Liver (tissue), 10 donors: ENCODE measurements at places on chromosomes 1 and 21.

DNA sequence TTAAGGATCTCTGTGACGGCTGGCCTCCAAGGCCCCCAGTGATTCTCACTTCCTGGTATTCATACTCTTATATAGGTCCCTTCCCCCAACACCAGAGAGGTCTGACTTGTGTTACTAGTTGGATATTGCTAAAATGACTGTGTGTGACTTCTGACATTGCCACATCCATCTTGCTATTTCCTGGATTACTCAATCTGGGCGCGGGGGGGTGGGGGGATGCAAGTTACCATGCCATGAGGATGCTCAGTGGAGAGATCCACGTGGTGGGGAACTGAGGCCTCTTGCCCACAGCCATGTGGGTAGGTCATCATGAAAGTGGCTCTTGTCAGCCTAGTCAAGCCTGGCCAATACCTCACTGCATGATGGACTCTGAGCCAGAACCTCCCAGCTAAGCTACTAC lies 117.0 kb downstream of the UBE2U start:
- no peak overlapping the region for H3K27ac ChIP-seq
- no peaks in the 10 kb centered on the region for H3K4me1 ChIP-seq
- no peak overlapping the region for H3K4me3 ChIP-seq
- no peaks in the 10 kb centered on the region for H3K27me3 ChIP-seq
- DNase-seq, result no peak
- H3K36me3 ChIP-seq, result no peaks in the 10 kb centered on the region

DNA sequence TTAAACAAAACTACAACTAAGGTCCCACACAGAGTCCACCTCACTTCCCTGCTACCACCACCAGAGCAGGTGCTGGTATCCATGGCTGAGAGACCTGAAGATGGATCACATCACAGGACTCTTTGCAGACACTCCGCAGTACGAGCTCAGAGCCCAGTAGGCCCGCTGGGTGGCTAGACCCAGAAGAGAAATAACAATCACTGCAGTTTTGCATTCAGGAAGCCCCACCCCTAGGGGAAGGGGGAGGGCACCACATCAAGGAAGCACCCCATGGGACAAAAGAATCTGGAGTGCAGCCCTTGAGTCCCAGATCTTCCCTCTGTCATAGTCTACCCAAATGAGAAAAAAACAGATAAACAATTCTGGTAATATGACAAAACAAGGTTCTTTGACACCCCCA lies 56.9 kb downstream of the ZNF648 start:
- H3K27me3 ChIP-seq, result no peaks in the 10 kb centered on the region
- DNase-seq, result no peak
- H3K27ac ChIP-seq, result no peak overlapping the region

- H3K27me3 ChIP-seq, result no peaks in the 10 kb centered on the region
- no peaks in the 10 kb centered on the region for H3K36me3 ChIP-seq
- H3K4me3 ChIP-seq, result no peak overlapping the region
- no peak overlapping the region for H3K27ac ChIP-seq
- DNase-seq, result peak; percentile 4
- no peaks in the 10 kb centered on the region for H3K4me1 ChIP-seq
These were observed 38.7 kb downstream of the AZIN2 start for GRCh38 chr1:33119532-33120217.

- no peak overlapping the region for H3K4me3 ChIP-seq
- H3K27ac ChIP-seq, result no peak overlapping the region
- no peaks in the 10 kb centered on the region for H3K36me3 ChIP-seq
- no peaks in the 10 kb centered on the region for H3K4me1 ChIP-seq
These were observed 34.6 kb downstream of the IL12RB2 start for GRCh38 chr1:67342076-67342890.

- no peak for DNase-seq
- no peaks in the 10 kb centered on the region for H3K4me1 ChIP-seq
- H3K36me3 ChIP-seq, result no peaks in the 10 kb centered on the region
- no peak overlapping the region for H3K4me3 ChIP-seq
- no peaks in the 10 kb centered on the region for H3K27me3 ChIP-seq
These were observed 84.4 kb downstream of the CLEC20A start for GRCh38 chr1:178412400-178412770.

DNA sequence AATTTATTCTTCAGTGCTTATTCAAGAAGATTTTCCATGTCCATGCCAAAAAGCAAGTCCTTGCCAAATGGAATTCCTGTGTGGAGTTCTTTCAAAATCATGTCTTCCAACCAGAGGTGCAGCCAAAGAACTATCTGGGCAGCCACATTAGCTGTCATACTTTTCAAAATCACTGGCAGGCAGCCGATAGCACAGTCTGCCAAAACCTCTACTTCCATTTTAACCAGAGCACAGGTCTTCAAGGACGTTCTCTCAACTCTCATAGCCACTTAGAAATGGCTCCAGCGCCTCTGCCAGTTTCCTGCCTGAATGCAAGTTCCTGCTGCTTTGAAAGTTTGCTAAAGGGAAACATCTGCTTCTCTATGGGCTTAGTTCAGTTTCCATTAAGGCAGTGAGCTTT lies 975.7 kb upstream of the ADGRL4 start:
- H3K4me1 ChIP-seq, result no peaks in the 10 kb centered on the region
- no peak overlapping the region for H3K27ac ChIP-seq
- H3K36me3 ChIP-seq, result no peaks in the 10 kb centered on the region
- DNase-seq, result no peak

- H3K27me3 ChIP-seq, result no peaks in the 10 kb centered on the region
- H3K36me3 ChIP-seq, result no peaks in the 10 kb centered on the region
- no peak for DNase-seq
- no peaks in the 10 kb centered on the region for H3K4me1 ChIP-seq
- H3K4me3 ChIP-seq, result no peak overlapping the region
These were observed 16.5 kb upstream of the SUMO3 start for GRCh38 chr21:44834231-44834950.

DNA sequence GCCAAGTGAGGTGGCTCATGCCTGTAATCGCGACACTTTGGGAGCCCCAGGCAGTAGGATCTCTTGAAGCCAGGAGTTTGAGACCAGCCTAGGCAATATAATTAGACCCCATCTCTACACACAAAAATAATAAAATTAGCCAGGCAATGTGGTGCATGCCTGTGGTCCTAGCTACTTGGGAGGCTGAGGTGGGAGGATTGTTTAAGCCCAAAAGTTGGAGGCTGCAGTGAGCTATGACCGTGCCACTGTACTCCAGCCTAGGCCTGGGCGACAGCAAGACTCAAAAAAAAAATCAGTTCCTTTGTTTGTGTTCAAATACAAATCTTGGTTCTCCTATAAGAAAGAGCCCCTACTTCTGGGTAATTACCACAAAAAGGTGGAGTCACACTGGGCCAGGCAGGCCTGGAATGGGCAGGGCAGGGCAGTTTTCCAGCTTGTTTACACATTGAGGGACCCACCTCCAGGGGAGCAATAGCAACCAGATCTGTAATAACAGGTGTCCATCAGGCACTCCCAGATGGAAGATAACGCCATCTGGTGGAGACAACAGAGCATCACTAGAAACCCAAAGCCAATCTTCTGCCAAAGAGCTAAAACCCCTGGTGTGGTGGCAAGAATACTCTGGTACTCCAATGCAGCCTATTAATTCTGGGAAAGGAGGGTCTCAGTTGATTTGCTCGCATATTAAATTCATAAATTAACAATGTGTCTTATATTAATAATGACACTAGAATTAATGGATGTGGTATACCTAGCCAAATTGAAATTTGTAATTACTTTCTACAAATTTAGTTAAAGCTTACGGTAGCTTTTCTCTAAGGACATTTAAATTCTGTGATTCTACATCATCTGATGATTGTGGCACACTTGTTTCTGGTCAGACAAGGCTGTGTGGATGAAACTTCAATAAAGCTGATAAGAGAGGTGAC lies 13.2 kb downstream of the PPP1R15B start:
- H3K36me3 ChIP-seq, result peaks cover 21% of the 10 kb centered on the region
- no peak overlapping the region for H3K27ac ChIP-seq
- H3K27me3 ChIP-seq, result no peaks in the 10 kb centered on the region
